ENCODE measurements at places on chromosomes 3 and 15.

GRCh38 chr15:51371266-51371665, 29.8 kb downstream of the GLDN start:
- DNase-seq = no peak

DNA sequence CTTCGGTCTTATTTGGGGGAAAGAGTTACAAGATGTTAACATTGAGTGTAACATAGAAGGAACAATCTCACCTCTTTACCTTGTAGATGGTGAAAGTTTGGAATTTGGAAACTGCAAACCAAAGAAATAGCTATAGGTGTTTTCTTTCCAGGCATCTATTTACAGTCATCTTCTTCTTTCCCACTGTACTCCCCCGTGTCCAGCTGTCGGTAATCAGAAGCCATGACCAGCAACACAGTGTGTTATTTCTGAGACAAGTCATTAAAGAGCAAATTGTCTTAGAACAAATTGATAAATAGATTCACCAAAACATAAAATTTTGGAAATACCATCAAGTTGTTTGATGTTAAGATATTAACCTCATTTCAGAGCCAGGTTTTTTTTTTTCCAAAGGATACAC, 590.5 kb upstream of the NAALADL2 start:
- DNase-seq = no peak

- DNase-seq = no peak
Measured at GRCh38 chr15:55823699-55824340, 80.9 kb upstream of the PRTG start.

GRCh38 chr15:98551936-98552562, 96.3 kb upstream of the IGF1R start:
- no peak for DNase-seq

GRCh38 chr3:144237351-144237750, 265.7 kb downstream of the DIPK2A start:
- DNase-seq = no peak

- DNase-seq = no peak
Measured at GRCh38 chr15:51550841-51551240, 71.7 kb downstream of the DMXL2 start.

DNA sequence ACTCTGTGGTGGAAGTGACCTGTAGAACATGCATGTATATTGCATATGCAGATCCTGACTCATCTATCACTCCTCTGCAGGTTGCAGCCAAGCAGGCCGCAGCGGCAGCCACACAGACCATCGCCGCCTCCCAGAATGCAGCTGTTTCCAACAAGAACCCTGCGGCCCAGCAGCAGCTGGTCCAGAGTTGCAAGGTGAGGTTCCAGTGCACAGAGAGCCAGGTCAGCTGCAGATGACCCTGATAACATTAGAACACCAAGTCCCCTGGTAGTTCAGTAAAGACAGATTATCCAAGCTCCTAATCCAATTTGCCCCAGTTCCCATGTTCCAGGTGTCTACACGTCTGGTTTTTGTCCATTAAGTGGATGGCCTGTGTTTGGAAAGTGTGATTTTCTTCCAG, 325.1 kb upstream of the TPM1 start:
- no peak for DNase-seq
